ENCODE measurements at places on chromosomes 7 and 10.

DNA sequence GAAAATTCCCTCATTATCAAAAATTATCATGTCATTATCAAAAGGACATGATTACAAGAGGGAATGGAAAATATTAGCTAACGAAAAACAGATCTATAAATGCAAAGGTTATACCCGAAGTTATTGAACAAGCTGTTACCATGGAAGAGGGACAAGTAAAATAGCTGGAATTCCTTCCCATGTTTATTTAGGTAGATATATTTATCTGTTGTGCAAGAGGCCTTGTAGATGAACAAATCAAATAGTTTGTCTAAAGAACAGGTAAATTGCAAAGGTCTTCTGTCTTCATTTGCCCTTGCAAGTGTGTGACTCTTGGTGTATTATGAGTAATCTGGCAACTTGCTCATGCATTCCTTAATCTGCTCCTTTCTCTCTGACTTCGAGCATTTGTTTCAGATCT lies 1170.9 kb downstream of the SORCS1 start:
- no peak for DNase-seq

GRCh38 chr7:95904099-95904498 lies 131.7 kb downstream of the DYNC1I1 start:
- DNase-seq: no peak

DNA sequence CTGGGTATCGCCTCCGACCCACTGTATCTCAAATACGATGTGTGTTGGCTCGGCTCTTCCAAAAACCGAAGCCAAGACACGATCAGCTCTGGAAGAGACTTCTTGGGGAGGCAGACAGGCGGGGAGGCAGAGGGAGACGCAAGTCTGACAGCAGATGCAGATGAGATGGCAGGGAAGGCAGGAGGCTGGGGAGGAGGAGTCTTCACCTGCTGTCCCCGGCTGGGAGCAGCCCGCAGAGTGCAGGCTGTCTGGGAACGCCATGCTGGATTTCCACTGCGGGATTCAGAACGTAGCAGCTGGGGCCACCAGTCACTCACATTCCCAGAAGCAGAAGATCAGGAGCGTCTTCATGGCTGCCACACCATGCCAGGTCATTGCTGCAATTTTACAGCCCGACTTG lies 29.4 kb downstream of the CTBP2 start:
- no peak for DNase-seq

DNA sequence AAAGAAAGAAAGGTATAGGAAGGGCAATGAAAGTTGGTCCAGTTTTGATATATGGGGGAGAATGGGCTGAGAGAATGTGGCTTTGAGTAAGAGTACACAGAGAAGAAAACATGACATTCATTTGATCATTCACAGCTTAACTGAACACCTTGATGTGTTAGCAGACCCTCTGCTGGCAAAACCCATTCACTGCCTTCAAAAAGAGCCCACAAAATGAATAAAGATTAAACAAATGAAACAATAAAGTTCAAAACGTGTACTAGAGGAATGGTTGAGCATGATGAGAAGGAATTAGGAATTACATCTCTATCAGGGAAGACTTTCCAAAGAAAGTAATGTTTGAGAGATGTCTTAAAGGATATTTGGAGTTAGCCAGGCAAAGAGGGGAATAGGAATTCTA lies 2.1 kb downstream of the WEE2 start:
- DNase-seq: no peak
